ENCODE measurements at places on chromosomes 4 and X.

GRCh38 chr4:163243297-163243981 lies 76.7 kb upstream of the NAF1 start:
- no peak for DNase-seq

GRCh38 chr4:175339100-175339707 lies 421.0 kb downstream of the ADAM29 start:
- no peak for DNase-seq

GRCh38 chrX:3443184-3443583 lies 96.7 kb upstream of the MXRA5 start:
- no peak for DNase-seq

- no peak for DNase-seq
These were observed 1593.2 kb downstream of the C4orf33 start for GRCh38 chr4:130689181-130689580.

GRCh38 chrX:132983496-132983895 lies 25.1 kb upstream of the HS6ST2 start:
- no peak for DNase-seq

GRCh38 chr4:12507868-12508481 lies 976.2 kb downstream of the RAB28 start:
- no peak for DNase-seq

DNA sequence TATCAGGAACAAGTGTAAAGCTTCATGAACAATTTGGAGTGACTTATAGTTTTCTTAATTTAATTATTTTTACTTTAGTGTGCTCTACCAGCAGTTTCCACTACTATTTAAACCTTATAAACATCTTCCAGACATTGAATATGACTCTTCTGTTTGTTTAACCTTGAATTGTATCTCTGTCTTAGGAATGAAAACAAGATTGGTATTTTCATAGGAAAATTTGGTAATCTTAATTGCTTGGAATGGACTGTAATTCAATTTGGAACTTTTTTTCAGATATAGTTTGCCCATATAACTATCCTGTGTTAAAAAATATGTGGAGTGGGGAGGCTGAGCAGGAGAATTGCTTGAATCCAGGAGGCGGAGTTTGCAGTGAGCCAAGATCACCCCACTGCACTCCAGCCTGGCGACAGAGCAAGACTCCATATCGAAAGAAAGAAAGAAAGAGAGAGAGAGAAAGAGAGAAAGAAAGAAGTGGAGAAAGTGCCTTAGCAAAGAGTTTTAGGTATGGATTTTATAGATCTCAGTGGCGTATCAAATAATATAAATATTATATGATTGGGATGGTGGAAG lies 242.4 kb downstream of the BMPR1B start:
- DNase-seq: no peak

- DNase-seq: no peak
These were observed 1427.5 kb downstream of the ADGRL3 start for GRCh38 chr4:62627671-62628070.

- no peak for DNase-seq
These were observed 87.0 kb downstream of the AFAP1 start for GRCh38 chr4:7852568-7853185.

DNA sequence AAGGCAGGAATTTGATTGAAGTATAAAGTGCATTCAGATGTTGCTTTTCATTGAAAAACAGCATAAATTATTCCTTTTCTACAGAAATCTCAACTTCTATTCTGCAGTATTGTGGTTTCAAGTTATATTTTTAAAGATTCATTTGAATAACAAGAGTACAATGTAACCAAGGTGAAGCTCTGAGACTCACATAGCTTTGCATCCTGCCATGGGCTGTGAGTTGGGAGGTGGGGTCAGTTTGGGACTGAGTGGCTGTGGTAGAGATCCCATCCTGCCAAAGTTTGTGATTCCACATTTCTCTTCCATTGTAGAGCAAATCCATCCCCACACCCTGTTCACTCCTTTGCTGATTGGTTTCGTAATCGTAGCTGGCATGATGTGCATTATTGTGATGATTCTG lies 69.2 kb downstream of the KIT start:
- DNase-seq: no peak

DNA sequence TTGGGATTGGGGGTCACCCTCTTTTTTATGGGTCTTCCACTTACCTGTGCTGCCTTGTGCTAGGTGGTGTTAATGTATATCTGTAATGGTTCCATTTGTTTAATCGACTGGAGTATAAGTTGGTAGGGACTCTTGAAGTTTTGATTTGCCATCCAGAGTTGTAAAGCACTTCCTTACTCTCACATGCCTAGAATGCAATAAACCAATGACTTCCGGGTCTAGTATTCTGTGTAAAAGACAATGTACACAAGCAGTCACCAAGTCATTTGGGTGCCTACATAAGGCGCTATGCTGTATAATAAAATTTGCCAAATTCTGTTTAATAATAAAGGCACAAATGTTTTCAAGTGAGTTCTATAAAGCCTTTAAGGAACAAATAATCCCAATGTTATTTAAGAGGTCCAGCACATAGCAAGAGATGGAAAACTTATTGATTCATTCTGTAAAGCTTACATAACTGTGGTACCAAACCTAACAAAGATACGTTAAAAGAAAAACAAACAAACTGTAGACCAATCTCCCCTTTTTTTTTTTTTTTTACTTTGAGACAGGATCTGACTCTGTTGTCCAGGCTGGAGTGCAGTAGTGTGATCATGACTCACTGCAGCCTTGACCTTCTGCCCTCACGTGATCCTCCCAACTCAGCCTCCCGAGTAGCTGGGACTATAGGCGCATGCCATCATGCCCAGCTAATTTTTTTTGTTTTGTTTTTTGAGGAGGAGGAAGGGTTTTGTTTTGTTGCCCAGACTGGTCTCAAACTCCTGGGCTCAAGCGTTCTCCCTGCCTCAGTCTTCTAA lies 41.5 kb upstream of the HPRT1 start:
- DNase-seq: no peak

DNA sequence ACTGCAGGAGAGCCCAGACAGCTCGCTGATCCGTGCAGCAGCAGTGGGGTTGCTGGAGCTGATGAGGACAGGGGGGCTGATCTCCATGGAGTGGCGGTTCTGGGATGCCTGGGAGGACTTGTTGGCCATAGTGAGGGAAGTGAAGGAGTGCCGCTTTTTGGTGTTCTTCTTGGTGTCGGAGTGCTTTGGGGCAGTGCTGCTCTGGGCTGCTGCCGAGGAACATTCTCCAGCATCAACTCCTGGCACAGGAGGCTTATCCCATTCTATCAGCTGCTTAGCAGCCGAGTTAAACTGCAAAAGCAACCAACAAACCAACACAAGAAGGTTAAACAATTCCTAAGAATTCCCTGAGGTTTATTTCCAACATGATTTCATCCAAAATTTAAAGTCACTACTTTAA lies 126.3 kb upstream of the CBR4 start:
- no peak for DNase-seq

DNA sequence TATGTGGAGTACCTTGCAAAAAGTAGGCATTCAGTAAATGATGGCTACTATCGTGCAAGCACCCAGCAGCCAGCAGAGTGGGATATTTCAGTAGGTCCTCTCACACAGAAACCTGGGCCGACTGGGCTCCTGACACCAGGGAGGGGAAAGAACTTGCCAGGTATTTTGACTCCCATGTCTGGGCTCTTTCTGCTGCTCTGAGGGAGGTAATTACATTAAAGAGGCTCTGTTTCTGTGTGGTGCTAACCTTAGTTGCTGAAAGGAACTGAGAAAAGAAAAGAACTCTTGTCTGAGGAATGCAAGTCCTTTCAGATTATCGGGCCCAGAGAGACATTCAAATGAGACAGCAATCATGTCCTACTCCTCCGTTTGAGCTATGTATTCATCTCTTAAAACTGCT lies 175.8 kb upstream of the MTMR8 start:
- DNase-seq: no peak

DNA sequence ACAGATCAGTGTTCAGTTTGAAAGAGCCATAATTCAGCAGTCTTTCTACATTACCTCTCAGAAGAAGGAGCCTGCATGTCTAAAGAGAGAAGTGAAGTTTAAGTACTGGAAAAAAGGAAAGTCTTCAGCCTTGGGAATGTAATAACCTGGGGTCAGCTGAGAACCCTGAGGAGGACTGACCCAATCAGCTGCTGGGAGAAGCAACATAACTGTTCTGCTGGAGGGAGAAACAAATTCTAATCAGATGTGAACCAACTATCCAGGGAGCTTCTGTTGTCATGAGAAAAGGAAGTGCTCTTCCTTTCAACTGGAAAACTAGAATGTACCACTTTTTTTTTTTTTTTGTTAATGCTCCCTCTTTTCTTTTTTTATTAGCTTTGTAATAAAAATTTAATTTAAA lies 64.5 kb upstream of the PDE5A start:
- DNase-seq: peak; percentile 16

DNA sequence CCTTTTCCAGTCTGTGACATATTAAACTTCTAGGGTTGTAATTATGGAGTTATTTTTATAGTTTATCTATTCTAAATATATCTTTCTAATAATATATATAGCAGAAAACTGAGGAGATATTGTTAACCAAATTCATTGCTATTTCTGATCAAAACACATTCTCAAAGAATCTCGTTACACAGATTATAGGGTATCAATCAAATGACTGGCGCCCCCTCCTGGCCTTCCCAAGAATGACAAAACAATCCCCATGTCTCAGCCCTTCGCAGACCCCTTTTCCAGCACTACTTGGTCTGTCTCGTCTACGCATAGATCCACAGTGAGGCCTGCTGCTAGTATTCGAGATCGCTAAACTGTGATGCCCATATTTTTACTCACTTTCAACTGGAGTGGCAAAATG lies 209.3 kb downstream of the GPC3 start:
- DNase-seq: no peak

- DNase-seq: no peak
These were observed 351.7 kb upstream of the NOCT start for GRCh38 chr4:138663883-138664282.

GRCh38 chrX:140503238-140503601 lies 1.6 kb downstream of the SOX3 start:
- DNase-seq: no peak

DNA sequence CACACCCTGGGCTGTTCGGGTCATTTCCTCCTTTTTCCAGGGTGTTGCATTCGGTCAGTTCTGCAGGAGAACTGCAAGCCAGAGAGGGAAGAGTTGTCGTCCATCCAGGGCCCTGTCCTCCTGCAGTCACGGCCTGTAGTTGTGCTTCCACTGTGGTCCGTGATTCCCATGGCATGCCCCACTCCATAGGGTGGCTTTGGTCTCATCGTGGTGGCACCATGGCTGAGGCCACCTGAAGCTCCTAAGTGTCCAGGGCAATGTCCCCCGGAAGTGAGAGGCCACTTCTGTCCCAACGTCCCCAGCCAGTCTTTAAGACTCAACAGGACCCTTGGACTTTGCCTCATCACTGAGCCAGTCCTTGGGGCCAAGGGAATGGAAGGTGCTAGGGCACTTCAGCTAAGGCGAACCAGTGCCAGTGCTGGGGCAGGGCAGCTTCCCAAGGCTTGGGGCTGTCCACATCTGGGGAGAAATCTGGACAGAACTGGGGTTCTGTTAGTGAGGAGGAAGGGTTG lies 83.7 kb downstream of the HTRA3 start:
- DNase-seq: no peak

- no peak for DNase-seq
These were observed 168.9 kb downstream of the DCLK2 start for GRCh38 chr4:150247184-150247583.

DNA sequence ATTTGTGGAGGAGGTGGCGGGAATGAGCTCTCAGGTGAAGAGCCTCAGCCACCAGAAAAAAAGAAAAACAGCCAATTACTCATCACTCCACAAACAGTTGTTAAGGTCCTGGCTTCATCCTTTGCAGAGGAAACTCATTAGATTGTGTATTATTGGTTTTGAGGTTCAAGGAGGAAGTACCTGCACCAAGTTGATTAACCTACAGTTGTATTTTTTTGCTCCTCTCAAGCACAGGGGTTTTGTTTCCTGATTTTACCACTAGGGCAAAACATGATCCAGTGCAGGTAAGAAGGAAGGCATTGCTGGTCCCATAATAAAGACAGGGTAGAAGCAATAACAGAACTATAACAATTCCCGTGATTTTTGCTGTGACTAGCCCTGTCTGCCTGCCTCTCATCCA lies 84.0 kb upstream of the QRFPR start:
- no peak for DNase-seq

DNA sequence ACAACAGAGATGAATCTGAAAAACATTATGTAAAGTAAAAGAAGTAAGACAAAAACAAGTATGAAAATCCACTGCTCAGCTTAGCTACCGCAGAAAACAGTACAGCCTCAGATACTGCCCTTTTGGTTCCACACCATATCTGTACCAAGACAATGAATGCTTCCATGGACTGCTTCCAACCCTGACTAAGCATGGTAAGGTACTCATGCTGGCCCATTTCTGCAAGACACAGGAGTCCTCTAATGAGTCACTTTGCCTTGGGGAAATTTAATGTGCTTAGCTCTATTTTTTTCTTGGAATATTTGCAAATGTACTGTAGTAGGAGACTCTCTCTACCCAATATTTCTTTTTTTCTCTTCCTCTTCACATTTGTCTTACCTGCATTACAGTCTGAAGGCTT lies 931.7 kb upstream of the HS3ST1 start:
- DNase-seq: no peak

DNA sequence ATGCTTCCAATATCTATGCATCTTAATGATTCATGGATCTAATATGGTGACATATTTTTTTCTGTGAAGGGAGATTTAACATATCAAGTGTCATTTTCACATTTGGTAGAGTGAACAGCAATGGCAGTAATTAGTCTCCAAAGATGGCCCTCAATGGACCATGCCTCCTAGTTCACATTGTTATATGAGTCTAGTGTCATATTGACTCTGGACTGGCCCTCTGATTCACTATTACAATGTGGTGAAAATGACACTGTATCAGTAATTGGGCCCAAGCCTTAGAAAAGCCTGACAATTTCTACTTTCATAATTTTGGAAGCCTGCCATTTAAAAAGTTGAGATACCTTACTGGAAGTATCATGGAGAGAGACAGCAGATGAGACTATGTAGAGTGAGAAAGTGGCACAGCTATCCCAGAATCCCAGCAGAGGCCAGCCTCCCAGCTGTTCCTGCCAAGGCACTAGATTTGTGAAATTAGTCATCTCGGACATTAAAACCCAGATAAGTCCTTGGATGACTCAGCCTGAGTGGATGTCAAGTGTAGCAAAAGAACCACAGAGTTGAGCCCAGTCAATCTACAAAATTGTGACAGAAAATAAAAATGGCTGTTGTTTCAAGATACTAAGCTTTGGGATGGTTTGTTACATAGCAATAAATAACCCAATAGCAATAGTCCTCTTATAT lies 68.4 kb downstream of the ARHGEF38 start:
- DNase-seq: no peak

DNA sequence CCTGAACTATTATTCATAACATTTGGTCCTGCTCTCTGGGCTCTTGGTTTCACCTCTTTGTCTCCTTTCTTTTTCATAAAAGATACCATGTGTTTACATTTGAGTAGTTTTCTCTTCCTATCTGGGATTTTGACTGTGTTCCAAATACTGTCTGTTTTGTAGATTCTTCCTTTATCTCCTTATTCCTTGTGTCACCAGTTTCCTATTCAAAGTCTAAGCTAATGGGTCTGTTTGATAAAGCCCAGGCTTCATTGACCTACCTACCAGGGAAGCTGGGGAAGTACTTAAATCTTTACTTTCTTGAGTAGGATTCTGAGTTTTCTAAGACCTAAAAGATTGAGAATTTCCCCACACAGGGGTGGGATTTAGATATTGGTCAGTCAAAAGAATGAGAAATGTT lies 409.5 kb downstream of the RAPGEF2 start:
- no peak for DNase-seq

- DNase-seq: no peak
These were observed 47.5 kb downstream of the GASK1B start for GRCh38 chr4:158125310-158125709.

Data from hindlimb muscle (tissue), 1 donor.